ENCODE measurements at places on chromosomes 2 and 18. TPM values are rescaled to one million over a fixed set of nuclear protein-coding genes. Genes with fewer than 3 reads are reported as not detected.

GRCh38 chr2:150983314-150983897, 278.3 kb downstream of the RBM43 start:
- DNase-seq = no peak

Gene CCDC68
- 0.97 TPM for total RNA-seq

DNA sequence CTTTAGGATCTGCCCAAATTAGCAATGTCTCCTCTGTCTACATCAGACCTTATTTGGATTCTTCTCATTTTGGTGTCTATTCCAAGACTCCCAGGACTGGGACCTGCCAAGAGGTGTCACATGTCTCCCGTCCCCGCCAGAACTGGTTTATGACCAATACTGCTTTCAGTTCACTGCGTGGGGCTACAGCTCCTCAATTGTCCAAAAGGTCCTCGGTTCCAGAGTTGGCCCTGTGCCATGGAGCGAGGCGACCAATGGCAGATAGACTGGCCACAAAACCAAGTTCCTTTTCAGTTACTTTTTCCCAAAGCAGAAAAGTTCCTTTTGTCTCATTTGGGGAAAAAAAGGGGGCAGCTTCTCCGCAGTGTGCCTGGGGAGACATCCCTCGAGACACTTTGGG, 144.1 kb upstream of the ZNF236 start:
- no peak for DNase-seq

- no peak for DNase-seq
Measured at GRCh38 chr2:148646231-148646559, 1.6 kb downstream of the EPC2 start.

DNA sequence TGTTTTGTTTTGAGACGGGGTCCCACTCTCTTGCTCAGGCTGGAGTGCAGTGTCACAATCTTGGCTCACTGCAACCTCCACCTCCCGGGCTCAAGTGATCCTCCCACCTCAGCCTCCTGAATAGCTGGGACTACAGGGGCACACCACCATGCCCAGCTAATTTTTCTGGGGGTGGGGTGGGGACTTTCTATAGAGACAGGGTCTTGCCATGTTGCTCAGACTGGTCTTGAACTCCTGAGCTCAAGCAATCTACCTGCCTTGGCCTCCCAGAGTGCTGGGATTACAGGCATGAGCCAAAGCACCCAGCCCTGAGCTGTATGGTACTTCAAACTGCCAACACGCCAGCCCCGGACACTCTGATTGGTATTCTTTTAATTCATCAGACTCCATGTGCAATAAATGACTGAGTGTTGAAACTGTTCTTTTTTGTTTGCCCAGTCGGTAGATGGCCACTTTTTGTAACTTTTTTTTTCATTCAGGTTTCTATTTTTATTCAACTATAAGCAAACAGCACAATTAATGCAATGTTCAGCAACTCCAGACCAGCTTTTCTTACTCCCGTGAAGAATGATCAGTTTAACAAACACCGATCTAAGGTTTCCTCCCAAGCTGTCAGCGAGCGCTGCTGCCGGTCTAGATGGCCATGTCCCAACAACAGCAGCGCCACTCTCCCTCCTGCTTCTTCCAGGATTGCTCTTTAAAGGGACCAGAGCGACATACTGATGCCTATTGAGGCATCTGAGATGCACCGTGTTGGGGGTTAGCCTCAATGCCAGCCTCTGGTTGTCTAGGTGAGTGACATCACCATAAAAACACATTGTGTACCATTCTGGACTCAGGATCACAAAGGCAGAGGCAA, 12.5 kb upstream of the TGOLN2 start:
- no peak for DNase-seq

Gene MOCOS
- 1.8 TPM for total RNA-seq

Gene CNGA3
- total RNA-seq = not detected

Gene COLEC12
- total RNA-seq = 13.2 TPM

Gene CFAP65
- total RNA-seq = not detected

DNA sequence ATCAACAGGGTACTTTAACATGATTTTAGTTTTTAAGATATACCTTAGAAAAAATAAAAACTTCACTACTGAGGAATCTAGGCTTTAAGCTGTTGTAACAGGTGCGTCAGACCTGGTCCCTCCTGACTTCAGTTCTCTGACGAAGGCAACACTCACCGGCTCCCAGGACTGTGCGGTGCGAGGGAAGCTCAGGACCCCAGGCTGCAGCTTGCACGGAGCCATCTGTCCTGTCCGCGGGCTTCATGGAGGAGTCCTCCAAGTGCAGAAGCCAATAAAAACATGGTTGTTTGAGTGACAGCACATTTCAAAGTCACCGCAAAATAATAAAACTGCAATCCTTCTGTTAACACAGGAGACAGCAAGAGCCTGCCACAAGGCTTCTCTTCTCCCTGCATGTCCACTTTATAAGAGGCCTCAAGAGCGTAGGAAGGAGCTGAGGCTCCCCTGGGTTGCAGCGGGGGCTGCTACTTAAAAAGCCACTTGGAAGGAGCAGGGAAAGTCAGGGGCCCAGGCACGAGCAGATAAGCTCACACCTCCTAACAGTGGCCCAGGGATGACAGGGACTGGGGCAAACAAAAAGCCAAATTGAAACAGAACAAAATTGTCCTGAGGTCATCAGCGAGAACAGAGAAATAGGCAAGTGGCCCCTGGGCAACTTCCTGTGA, 4.6 kb downstream of the HJURP start:
- DNase-seq = no peak

DNA sequence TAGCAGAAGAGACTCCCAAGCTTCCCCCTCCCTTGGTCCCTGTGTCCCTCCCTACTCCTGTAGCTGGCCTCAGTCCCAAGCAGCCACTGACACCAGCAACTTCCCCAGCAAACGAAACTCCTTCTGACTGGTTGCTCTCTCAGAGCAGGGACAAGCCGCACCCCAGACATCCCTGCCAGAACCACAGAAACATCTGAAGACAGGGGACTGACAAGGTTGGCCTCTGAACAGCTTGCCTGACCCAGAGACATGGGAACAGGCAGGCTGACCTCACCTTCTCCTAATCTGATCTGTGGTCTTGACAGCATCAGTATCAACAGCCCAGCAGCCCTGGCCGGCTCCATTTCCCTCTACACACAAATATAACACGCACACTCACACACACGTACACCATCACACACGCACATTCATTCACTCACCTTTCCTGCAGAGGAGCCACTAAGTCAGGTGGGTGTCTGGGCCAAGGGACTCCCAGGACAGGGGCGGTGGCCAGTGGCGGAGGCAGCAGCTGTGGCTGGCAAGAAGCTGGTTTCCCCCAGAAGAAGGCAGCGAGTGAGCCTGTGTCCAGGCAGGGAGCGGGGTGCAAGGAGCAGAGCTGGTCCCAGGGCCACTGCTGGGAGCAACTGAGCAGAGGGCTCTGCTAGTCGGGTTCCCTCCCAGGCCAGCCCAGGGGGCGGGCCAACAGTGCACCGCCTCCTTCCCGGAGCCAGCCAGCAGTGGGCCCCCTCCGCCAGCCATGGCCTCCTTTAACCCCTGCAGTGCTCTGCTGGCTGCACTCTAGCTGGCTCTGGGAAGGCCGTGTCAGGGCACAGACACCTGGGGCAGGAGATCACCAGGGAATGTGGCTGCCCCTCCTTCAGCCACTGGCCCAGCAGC, 59.1 kb downstream of the TNS1 start:
- no peak for DNase-seq

GRCh38 chr18:56085551-56085950, 497.6 kb upstream of the TCF4 start:
- DNase-seq = no peak

- no peak for DNase-seq
Measured at GRCh38 chr2:167607211-167607610, 640.2 kb downstream of the STK39 start.

- no peak for DNase-seq
Measured at GRCh38 chr2:44596537-44597320, 235.0 kb downstream of the CAMKMT start.

DNA sequence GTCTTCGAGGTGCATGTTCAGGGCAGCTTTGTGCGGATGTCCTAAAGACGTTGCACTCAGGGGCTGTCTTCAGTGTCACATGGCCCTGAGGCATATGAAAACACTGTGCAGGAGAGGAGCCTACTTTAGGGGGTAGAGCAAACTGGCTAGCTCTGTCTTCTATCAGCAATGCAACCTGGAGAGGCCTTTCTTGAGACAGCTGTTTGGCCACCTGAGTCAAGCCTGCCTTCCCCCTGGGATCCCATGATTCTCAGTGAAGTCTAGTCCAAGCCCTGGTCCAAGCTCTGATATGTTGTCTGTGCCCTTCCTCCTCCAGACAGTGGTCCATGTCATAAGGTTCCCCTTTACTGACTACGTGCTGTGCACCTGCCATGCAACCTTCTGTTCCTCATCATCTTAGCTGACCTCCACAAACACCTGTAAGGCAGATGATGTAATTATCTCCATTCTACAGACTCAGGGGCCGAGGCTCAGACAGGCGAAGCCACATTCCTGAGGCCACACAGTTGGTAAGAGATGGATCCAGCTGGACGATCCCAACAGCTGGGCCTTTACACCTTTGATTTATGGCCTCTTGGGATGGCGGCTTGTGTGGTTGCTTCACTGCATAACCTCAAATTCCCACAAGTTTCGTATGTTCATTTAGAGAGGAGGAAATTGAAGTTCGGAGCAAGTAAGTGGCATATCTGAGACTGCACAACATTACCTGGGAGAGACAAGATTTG, 109.9 kb downstream of the COPS8 start:
- no peak for DNase-seq

Gene OR6B2
- not detected for total RNA-seq

Gene NCK2
- 42.0 TPM for total RNA-seq

DNA sequence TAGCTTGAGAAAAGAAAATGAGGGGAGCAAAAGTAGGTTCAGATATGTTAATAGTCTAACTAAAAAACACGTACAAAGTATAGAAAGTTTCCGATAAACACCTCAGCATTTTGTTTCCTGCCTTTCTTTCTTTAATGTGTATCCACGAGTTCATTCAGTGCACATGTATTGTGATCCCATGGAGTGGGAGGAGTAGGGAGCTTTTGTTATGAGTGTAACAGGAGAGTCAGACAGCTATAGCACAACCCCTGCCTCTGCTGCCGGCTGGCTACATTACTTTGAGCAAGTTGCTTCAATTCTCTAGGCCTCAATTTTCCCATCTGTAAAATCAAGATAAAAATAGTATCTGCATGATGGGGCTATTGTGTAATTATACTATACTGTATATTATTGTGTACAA, 249.2 kb upstream of the FIGN start:
- DNase-seq = no peak

Gene ALPI
- total RNA-seq = not detected

GRCh38 chr18:49185623-49186022, 234.9 kb upstream of the SMAD7 start:
- DNase-seq = no peak

- no peak for DNase-seq
Measured at GRCh38 chr18:652131-652530, 5.3 kb upstream of the TYMS start.

Gene FARSB
- total RNA-seq = 15.3 TPM

Gene ANKRD23
- 1.6 TPM for total RNA-seq

DNA sequence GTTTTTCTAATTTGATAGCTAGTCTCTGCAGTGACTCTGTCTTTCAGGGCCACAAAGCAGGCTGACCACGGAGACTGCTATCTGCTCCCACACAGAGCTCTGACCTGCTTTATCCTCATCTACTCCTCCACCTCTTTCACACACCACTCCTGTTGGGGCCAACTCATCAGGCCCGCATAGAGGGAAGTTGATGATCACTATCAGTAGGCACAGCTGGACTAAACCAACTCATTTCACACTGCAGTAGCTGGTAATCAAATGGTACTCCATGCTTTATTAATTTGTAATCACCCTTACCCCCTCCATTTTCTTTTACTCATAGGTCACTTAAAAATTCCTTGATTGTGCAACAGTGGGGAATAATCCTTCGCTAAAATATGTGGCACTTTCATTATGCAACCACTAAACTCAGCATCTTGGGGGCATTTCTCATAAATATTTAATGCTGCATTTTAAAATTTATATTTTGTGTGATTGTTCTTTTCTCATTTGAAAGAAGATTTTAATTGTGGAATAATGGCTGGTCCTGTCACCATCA, 249.8 kb upstream of the GCFC2 start:
- no peak for DNase-seq

Gene ATG16L1
- 21.9 TPM for total RNA-seq

GRCh38 chr2:185338104-185338503, 400.5 kb upstream of the FSIP2 start:
- no peak for DNase-seq

DNA sequence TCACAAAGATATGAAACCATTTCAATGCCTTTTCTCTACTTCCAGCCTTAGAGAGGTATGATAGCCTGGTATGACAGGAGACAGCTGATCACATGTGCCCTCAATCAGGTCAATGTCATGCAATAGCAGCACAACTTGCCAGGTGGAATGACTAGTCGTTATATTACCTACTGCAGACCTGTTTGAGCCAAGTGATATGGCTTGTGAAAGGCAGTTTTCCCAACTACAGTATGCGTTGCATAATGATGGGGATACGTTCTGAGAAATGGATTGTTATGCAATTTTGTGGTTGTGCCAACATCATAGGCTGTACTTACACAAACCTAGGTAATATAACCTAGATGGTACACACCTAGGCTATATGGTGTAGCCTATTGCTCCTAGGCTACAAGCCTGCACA, 262.8 kb downstream of the ICOS start:
- no peak for DNase-seq

- no peak for DNase-seq
Measured at GRCh38 chr2:235553696-235554100, 59.9 kb downstream of the AGAP1 start.

GRCh38 chr18:62452280-62452831, 70.5 kb upstream of the ZCCHC2 start:
- no peak for DNase-seq

GRCh38 chr2:144459937-144460336, 60.0 kb downstream of the ZEB2 start:
- DNase-seq = peak; percentile 76

Gene ALK
- total RNA-seq = not detected

Gene PNO1
- 15.7 TPM for total RNA-seq

- DNase-seq = no peak
Measured at GRCh38 chr2:203407496-203407895, 79.3 kb downstream of the ABI2 start.

DNA sequence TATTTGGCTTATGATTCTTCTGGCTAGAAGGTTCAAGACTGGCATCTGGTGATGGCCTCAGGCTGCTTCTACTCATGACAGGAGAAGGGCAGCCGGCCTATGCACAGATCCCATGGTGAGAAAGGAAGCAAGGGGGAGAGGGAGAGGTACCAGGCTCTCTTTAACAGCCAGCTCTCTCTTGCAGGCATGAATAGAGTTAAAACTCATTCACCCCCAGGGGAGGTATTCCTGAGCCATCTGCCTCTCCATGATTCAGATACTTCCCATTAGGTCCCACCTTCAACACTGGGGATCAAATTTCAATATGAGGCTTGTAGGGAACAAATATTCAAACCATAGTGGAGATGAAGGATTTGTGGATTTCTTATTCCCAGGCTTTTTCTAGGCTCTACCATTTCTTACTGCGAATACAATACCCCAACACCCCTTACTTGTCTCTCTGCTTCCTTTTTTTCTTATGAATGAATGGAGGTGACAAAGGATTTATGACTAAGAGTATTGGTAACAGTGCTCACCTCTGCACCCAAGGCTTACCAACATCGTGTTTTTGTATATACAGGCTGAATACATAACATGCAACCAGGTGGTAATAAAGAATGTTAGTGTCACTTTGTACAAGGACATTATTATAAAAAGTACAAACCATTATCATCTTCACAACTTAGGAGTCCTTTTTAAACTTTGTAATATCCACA, 454.6 kb upstream of the TRIB2 start:
- no peak for DNase-seq

Gene CFAP221
- total RNA-seq = 1.1 TPM

All from glomerular endothelial cell (primary cell).